ENCODE measurements at places on chromosomes 5 and 9.
A peak's percentile ranks its signal among the peaks of the same experiment; 100 is the strongest.

- no peak for DNase-seq
Observed at GRCh38 chr5:97923997-97924396, 741.0 kb upstream of the RIOK2 start.

DNA sequence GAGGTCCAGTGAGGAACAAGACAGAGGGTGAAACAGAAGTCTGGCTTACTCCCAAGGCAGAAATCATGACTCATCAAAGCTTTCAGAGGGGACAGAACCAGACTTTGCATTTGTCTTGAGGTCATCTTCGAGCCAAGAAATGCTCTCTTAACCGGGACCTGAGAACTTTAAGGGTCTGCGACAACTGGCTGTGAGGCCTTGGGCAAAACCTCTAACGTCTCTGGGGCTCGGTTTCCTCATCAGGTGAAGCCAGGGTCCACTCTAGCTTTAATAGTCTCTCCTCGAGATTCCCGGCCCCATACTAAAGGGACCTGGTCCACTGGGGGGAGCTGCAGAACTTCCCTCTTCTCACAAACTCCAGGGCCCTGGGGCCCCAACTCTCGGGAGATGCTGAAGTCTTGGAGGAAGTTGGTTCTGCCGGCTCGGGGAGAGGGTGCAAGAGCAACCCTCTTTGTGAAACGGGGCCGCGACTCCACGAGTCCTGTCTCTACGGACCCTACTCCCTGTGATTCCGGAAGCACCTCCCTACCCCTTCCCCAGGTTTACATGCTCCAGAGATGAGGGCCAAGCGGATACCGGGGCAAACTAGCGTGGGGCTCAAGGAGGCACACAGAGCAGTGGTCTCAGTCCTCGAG is 2.6 kb downstream of the GLIS3 start:
- DNase-seq = no peak

- DNase-seq = no peak
Observed at GRCh38 chr5:59299006-59299405, 594.5 kb downstream of the PDE4D start.

- DNase-seq = no peak
Observed at GRCh38 chr5:174378121-174378874, 332.8 kb downstream of the NSG2 start.

DNA sequence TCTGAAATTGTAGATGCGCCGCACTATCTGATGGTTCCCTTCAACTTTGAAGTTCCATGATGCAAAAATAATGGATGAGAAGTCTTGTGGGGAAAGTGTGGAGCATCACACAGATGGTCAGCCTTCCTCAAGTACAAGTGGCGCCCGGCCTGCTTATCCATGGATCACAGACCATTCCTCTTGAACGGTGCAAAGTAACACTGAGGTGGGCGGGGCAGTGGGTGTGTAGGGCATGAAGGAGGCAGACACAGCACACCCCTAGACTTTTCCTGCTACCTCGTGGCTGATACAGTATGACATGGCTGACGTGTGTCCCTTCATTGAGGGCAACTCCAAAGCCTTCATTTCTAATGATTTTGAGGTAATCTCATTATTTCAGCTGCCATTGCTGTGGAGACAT is 2.5 kb upstream of the GNG10 start:
- no peak for DNase-seq

DNA sequence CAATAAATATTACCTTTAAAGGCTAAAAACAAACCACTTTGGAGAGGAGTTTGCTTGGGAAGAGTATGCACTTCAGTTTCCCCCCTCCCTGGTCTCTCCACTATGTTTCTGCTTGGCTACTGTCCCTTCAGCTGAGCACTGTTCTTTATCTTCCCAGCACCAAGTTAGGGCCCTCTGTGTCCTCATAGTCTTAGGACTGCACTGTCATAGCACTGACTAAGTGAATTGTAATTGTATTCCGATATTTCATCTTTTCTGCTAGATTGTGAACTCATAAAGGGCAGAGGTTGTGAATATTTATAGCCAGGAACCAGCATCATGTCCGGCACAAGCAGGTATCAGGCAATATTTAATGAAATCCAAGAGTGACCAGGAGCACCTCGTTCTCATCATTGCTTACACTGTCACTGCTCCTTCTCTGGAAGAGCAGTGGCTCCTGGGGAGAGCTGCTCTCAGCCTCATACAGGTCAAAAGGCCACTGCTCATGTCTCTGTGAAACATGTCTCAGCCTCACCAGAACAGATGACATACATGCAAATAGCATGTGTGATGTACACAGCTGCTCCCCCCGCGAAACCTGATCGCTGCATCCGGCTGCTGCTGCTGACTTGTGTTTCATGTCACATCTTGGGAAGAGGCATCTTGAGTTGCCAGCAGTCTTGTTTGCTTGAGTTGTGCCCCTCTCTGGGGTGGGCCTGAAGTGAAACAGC is 279.7 kb upstream of the MSX2 start:
- no peak for DNase-seq

GRCh38 chr5:74519161-74519571 is 121.4 kb downstream of the ENC1 start:
- no peak for DNase-seq

- DNase-seq = no peak
Observed at GRCh38 chr5:80143491-80143890, 108.3 kb downstream of the THBS4 start.

GRCh38 chr5:172064766-172065165 is 58.3 kb upstream of the FBXW11 start:
- DNase-seq = no peak

DNA sequence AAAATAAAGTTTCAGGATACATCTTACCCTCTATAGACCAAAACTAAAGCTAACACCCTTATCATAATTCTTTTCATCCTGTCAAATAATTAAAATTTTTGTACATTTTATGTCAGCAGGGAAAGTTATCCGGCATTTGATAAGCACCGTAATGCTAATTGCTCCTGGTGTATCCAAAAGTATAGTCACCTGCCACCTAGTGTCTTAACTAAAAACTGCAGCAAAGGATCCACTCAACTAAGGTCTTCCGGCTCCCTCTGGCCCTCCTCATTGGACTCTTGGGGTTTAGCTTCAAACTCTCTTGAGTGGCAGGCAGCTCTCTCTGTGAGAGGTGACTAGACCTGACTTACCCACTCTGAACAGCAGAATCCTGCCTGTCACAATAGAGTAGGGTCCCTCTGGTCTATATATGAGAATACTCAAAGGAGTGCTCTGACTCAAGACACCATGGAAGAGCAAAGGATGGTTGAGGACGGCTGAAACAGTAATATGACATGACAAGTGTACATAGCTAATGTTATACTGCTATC is 60.4 kb upstream of the CAST start:
- DNase-seq = peak; percentile 53

- DNase-seq = peak; percentile 91
Observed at GRCh38 chr5:5295351-5295750, 127.1 kb upstream of the ICE1 start.

DNA sequence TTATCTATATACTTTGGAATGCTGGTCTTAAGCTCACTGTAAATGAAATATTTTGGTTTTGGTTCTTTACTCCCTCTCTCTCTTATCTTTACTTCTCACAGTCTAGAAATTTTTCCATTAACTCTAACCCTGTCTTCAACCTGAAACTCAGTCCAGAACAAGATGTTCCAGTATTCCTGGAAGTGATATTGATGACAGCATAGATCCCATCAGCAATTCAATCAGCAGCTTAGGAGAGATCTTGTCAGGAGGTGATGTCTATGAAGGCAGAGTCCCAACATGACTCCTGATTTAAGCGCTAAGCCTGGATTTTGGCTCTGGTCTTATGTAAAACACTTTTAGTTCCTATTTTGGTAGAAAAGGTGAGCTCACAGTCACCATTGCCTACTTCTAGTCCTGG is 52.6 kb downstream of the RFK start:
- no peak for DNase-seq

- peak; percentile 38 for DNase-seq
Observed at GRCh38 chr5:174945853-174946252, 221.5 kb downstream of the MSX2 start.

DNA sequence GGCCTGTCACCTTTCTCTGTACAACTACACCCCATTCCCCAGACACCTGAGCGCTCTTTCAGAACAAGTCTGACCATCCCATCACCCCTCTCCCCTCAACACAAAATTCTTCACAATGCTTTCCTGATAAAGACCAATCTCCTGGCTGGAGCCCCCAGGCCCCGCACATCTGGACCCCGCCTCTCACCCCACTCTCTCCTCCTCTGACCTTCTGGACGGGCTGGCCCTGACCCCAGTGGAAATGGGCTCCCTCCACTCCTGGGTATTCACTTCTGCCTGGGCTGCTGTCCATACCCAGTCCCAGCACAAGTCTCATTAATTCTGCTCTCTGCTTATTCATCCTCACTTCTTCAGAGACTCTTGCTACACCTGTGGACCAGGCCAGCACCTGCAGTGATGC is 2.1 kb upstream of the SPOCK1 start:
- no peak for DNase-seq

DNA sequence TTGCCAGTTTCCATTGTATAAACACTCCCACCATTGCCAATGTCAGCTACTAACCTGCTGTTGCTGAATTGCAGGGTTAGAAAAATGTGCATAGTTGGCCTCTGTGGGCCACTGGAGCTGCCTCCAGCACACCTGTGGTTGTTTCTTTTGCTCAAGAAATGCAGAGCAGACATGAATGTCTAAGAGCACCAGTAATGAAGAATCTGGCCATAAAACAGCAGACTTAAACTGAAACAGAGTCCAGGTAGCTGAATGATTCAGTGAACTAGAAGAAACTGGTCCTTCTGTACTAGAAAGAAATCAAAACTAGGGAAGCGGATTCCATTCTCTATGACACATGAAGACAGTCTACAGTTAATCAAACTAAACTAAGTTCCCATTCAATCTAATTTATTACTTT is 48.2 kb downstream of the NUDT12 start:
- DNase-seq = no peak

DNA sequence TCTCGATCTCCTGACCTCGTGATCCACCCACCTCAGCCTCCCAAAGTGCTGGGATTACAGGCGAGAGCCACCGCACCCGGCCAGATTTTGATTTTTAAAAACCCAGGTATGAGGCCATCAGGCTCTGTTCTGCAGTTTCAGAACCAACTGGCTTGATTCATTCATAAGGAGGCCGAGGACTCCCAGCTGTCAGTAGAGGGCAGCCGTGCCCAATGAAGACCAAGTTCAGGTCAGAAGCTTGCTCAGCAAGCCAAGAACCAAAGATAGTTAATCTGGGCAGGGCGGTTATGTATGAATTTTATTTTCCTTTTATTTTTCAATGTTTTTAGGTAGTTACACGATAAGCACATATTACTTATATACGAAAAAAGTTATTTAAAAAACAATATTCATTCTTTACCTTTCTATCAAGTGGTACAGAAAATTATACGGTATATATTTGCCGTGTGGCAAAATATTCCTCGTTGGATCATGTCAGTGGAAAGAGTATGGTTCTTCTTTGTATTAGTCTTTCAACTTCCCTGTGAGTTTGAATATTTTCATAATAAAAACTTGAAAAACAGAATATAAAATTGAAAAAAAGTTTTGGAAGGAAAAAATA is 18.0 kb downstream of the MGAT1 start:
- peak; percentile 79 for DNase-seq

DNA sequence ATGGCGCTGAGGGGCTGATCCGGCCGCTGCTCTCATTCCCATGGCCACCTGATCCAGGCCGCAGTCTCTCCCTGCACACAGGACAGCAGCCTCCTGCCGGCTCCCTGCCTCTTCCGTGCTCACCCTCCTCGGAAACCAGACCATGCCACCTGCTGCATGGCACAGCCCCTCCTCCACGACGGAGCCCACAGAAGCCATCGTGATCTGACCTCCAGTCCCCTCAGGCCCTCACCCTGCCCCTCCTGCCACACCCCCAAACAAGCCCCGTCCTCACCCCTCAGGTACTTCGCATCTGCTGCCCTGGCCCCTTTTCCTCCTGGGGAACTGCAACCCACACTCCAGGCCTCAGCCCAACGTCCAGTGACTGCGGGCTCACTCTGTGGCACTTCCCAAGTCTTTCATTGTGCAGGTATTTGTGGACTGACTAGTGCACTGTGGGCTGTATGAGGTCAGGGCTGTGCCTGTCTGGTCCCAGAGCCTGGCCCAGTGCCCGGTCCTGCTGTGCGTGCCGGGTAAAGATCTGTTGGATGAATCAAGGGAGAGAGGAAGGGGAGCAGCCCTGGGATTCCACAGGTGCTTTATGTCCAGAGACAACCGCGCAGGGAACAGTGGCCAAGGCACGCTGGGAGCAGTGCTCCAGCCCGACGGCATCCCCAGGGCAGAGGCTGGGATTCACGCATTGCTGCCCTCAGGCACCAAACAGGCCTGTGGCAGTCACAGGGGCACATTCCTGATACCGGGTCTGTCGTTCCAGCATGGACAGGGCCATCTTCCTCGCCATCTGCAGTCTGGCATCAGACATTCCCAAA is 86.1 kb downstream of the ADAMTS2 start:
- no peak for DNase-seq

DNA sequence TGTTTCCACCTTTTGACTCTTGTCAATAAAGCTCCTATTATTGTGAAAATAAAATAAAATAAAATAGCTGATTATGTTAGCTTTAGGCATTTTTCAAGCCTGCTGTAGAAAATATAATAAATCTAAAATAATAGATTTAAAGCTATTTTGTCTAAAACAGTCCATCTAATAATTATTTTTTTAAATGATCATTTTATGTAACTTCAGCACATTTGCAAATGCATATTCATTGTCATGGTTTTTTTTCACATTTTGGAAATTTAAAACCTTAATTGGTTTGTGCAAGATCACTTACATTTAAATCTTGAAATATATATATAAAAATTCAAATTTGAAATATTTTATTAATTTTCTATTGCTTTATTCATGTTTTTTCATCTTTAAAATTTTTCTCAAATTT is 159.8 kb downstream of the ADGRV1 start:
- no peak for DNase-seq

DNA sequence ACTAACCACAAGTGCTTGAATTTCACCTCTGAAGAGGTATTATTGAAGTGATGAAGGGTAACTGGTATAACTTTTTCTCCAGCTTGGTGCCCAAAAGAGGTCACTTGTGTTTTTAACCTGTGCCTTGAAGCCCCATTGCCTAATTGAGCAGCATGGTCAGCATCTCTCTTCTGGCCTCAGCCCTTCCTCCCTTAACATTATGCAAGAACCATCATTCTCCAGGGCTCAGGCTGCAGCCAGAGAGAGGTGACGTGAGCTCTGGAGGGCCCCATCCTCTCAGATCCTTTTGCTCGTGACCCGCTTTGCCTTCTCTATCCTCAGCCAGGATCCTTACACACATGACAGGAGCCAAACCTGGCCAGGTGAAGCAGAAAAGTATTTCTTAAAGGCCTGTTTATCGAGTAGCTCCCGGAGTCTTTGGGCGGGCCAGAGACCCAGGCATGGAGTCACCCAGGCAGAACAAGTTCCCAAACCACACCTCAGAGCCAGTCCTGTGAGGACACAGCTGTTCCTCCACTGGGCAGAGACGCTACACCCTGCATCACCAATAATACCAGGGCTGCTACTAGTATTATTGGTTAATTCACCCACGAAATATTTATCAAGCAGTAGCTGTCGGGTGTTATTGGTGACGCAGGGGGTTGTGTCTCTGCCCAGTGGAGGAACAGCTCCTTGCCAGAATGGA is 29.6 kb upstream of the BOD1 start:
- DNase-seq = no peak
